WTC11 (cell line): ENCODE measurements at places on chromosomes 3 and 15. TPM values are rescaled to one million over a fixed set of nuclear protein-coding genes. Genes with fewer than 3 reads are reported as not detected.

The LRRC2 gene
- total RNA-seq, result 4.0 to 4.9 TPM (median 4.9 TPM) in 3 replicates

GRCh38 chr15:57640930-57641682, 49.4 kb downstream of the MYZAP start:
- no peaks in the 10 kb centered on the region for H3K36me3 ChIP-seq
- H3K4me3 ChIP-seq, result no peak overlapping the region
- no peak overlapping the region for H3K27ac ChIP-seq
- DNase-seq, result peak; percentile 38
- H3K27me3 ChIP-seq, result peaks cover 48% of the 10 kb centered on the region
- no peaks in the 10 kb centered on the region for H3K4me1 ChIP-seq

The NME9 gene
- not detected in 3 replicates for total RNA-seq

- H3K36me3 ChIP-seq, result no peaks in the 10 kb centered on the region
- H3K4me1 ChIP-seq, result peaks cover 22% of the 10 kb centered on the region
- no peak overlapping the region for H3K27ac ChIP-seq
- H3K27me3 ChIP-seq, result no peaks in the 10 kb centered on the region
Observed at GRCh38 chr3:73291541-73291940, 230.1 kb downstream of the EBLN2 start.

GRCh38 chr15:76979996-76980520, 14.9 kb upstream of the PSTPIP1 start:
- H3K27me3 ChIP-seq, result no peaks in the 10 kb centered on the region
- no peak overlapping the region for H3K27ac ChIP-seq
- no peak for DNase-seq
- H3K4me1 ChIP-seq, result no peaks in the 10 kb centered on the region
- H3K4me3 ChIP-seq, result no peak overlapping the region

GRCh38 chr3:143783851-143784370, 64.4 kb downstream of the SLC9A9 start:
- H3K27me3 ChIP-seq, result no peaks in the 10 kb centered on the region
- no peaks in the 10 kb centered on the region for H3K36me3 ChIP-seq
- H3K4me3 ChIP-seq, result no peak overlapping the region
- no peak for DNase-seq
- peaks cover 39% of the 10 kb centered on the region for H3K4me1 ChIP-seq
- H3K27ac ChIP-seq, result no peak overlapping the region

- no peak overlapping the region for H3K27ac ChIP-seq
- no peaks in the 10 kb centered on the region for H3K36me3 ChIP-seq
- H3K4me3 ChIP-seq, result no peak overlapping the region
Observed at GRCh38 chr3:37986479-37987314, 3.9 kb upstream of the VILL start.

DNA sequence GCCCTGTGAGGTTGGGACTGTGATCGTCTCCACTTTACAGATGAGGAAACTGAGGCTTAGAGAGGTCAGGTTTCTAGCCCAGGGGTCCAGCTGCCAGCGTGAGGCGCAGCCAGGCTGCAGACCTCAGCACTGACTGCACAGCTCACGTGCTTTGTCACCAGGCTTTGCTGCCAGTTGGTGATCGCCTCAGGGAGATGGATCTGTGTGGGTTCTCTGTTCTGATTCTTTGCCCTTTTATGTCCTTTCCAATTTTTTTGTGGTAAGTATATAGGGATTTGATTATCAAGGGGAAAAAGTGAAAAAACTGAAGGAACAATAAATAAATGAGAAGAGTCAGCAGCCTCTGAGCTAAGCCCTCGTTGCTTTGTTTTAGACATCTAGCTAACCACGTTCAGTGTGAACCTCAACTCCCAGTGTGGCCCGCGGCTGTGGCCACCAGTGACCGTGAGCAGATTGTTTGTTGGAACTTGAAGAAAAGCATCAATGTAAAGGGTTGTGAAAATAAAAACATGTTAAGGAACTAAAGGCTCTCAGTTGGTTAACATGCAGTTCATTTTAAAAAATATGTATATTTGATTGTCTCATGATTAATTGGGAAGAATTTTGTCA, 117.6 kb downstream of the PDE8A start:
- no peaks in the 10 kb centered on the region for H3K4me1 ChIP-seq
- no peak overlapping the region for H3K4me3 ChIP-seq
- H3K36me3 ChIP-seq, result no peaks in the 10 kb centered on the region
- DNase-seq, result no peak
- no peak overlapping the region for H3K27ac ChIP-seq
- no peaks in the 10 kb centered on the region for H3K27me3 ChIP-seq

The CORO2B gene
- total RNA-seq, result 3.5 to 4.9 TPM (median 3.6 TPM) in 3 replicates

DNA sequence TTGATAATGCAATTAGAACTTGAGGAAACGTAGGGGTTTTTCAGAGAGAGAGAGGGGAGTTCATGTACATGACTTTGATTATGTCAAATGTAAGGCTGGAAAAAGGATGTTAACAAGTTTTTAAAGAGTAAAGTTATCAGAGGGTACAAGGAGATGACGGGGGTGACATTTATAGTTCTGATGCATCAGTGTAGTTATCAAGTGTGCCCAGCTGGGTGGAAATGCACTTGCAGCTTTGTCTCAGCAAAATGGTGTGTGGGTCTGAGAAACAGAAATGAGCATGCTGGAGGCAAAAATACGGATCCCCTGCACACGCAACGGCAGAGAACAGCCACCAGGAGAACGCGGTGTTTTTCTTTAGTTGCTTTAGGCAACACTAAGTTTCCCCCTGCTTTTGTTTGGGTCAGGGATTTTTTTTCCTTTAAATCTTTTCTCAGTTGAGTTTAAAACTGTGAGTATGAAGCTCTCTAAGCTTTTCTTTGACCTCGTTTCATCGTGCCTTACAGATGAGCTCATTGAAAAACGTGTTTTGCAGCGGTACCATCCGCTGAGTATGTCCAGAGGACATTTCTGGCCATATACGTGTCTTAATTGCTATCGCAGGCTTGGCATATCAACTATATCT, 205.4 kb downstream of the PDZRN3 start:
- H3K27ac ChIP-seq, result no peak overlapping the region
- DNase-seq, result peak; percentile 20
- peaks cover 4% of the 10 kb centered on the region; the same call in 1 of the 2 replicates for H3K36me3 ChIP-seq
- peaks cover 25% of the 10 kb centered on the region for H3K4me1 ChIP-seq

The NR2E3 gene
- total RNA-seq, result 0.57 to 1.4 TPM (median 0.80 TPM) in 3 replicates

The DISP2 gene
- total RNA-seq, result 1.0 to 3.5 TPM (median 1.9 TPM) in 3 replicates

The SLC22A14 gene
- total RNA-seq, result 0.09 TPM in 1 of 3 replicates, not detected in the others

DNA sequence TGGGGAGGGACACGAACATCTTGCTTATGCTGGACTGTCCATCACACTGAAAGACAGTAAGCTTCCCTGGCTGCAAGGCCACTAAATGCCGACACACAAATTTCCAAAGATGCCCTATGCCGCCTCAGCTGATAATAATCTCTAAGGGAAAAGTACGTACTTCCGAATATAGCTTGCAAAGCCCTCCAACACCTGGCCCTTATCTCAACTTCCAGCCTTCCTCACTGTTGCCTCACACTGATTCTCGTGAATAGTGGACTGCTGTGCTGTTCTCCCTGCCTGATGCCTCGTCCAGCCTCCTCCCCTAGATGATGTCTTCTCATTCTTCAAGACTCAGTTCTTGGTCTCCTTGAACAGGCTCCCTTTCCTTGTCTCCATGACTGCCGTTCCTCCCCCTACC, 72.3 kb downstream of the CD47 start:
- no peak overlapping the region for H3K27ac ChIP-seq
- peaks cover 47% of the 10 kb centered on the region for H3K4me1 ChIP-seq
- H3K4me3 ChIP-seq, result no peak overlapping the region
- H3K36me3 ChIP-seq, result no peaks in the 10 kb centered on the region
